Adipose tissue (tissue), 3 donors: ENCODE measurements at places on chromosomes 3 and 15. TPM values are rescaled to one million over a fixed set of nuclear protein-coding genes. Genes with fewer than 3 reads are reported as not detected.

Gene DLL4
- polyA plus RNA-seq = 3.4 TPM

Gene POTEB2
- not detected for polyA plus RNA-seq

Gene MYL3
- polyA plus RNA-seq = 4.7 TPM

Gene ACTRT3
- polyA plus RNA-seq = 2.0 TPM

Gene CSK
- polyA plus RNA-seq = 13.2 TPM

Gene ROPN1
- polyA plus RNA-seq = not detected

Gene CEP97
- polyA plus RNA-seq = 1.8 TPM

Gene LOXL1
- 4.2 TPM for polyA plus RNA-seq

Gene MNS1
- polyA plus RNA-seq = 0.85 TPM

Gene FURIN
- 87.1 TPM for polyA plus RNA-seq

Gene SPCS1
- polyA plus RNA-seq = 101 TPM
